ENCODE measurements at places on chromosomes 3 and 15.

DNA sequence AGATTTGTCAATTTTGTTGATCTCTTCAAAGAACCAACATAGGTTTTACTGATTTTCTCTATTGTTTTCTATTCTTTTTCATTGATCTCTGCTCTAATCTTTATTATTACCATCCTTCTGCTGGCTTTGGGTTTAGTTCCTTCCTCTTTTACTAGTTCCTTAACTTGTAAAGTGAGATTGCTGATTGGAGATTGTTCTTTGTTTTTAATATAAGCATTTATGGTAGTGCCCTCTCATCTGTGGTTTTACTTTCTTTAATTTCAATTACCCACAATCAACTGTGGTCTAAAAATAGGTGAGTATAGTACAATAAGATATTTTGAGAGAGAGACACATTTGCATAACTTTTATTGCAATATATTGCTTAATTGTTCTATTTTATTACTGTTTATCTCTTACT, 13.2 kb upstream of the CLRN1 start:
- no peaks in the 10 kb centered on the region for H3K36me3 ChIP-seq
- H3K27me3 ChIP-seq, result no peaks in the 10 kb centered on the region
- no peak overlapping the region for H3K27ac ChIP-seq
- H3K4me3 ChIP-seq, result no peak overlapping the region
- DNase-seq, result no peak

DNA sequence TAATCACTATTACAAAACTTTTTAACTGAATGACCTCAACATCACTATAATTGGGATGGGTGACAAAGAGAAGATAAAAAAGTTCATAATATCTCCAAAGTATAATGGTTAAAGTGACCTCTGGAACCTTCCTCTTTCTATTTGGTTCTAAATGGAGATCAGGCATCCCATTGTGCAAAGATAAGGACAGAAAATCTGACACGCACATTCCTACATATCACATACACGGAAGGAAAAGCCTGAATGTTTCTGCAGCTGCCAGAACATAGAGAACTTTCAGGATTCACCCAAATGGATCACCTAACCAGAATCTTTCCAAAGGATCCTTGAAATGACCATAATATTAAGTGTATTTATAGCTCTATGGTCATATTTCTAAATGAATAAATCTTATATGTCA, 128.2 kb downstream of the TFDP2 start:
- H3K27ac ChIP-seq, result no peak overlapping the region
- DNase-seq, result no peak
- no peaks in the 10 kb centered on the region for H3K27me3 ChIP-seq
- H3K4me3 ChIP-seq, result no peak overlapping the region

DNA sequence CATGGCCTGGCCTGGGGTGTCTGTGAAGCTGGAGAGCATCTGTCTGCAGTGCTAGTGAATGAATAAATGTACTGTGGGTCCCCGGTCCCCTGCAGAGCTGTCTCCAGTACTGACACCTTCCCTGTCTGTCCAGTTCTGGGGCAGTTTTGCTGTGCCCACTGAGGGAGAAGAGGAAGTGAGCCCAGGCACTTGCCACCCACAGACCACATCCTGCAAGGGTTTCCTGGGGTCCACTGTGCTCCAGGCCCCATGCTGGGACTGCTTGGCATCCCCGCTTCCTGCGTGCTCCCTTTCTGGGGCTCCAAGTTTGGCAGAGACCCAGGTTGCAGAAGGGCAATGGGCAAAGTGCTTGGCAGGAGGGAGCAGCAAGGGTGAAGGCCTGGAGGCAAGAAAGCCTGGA, 4.9 kb upstream of the SLC6A6 start:
- no peak for DNase-seq
- H3K27ac ChIP-seq, result no peak overlapping the region
- no peak overlapping the region for H3K4me3 ChIP-seq
- no peaks in the 10 kb centered on the region for H3K27me3 ChIP-seq

DNA sequence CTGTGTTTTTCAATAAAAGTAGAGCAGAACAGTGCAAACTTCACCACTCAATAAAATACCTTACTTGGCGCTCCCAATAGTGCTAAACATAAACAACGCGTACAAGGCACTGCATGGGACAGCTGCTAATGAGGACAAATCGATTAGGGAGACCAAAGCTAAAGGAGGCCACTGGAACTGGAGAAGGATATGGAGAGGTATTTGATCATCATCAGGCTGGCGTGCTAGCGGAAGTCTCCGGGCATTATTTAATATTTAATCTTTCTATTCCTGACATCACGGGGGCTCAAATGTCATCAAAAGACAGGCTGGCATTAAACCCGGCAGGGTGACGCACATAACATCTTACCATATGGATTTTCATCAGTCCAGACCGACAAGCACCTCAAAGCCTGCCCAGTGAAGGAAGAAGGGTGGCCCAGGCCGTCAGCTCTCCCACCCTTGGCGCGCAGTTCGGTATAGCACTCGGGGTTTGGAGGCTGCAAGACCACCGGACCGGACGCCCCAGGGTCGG, 604 bp downstream of the CCPG1 start:
- H3K36me3 ChIP-seq, result no peaks in the 10 kb centered on the region
- H3K4me3 ChIP-seq, result peak overlapping the region; percentile 93
- peaks cover 19% of the 10 kb centered on the region for H3K4me1 ChIP-seq
- peak overlapping the region; percentile 97 for H3K27ac ChIP-seq

DNA sequence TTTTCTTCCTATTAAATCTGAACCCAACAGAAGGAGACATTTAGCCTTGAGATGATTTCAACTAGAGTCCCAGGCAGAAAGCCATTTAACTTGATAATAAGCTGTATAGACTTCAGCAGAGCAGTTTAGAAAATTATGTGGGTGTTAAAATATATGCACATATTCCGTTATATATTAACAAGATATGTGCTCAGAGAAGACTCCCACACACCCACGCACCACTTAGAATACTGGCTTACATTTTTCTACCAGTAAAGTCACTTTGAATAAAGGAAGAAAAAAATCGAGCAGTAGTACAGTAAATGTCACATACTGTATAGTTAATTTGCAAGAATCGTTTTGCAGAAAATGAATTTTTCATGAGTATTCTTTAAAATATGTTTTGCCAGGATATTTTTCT, 599.3 kb downstream of the FGF12 start:
- no peaks in the 10 kb centered on the region for H3K27me3 ChIP-seq
- no peaks in the 10 kb centered on the region for H3K4me1 ChIP-seq
- H3K36me3 ChIP-seq, result no peaks in the 10 kb centered on the region
- no peak overlapping the region for H3K27ac ChIP-seq
- H3K4me3 ChIP-seq, result no peak overlapping the region

DNA sequence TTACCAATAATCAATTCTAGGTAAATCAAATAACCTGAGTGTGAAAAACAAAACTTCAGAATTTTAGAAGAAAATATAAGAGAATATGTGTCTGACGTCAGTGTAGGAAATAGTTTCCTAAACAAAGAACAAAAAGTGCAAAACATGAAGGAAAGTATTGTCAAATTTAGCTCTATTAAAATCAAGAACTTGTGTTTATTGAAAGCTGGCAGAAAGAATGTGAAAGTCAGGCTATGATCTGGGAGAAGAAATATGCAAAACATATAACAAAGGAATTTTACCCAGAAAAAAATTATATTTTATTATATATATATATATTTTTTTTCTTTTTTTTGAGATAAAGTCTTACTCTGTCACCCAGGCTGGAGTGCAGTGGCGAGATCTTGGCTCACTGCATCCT, 129.1 kb upstream of the ANKRD28 start:
- H3K4me1 ChIP-seq, result no peaks in the 10 kb centered on the region
- DNase-seq, result no peak
- H3K4me3 ChIP-seq, result no peak overlapping the region
- no peak overlapping the region for H3K27ac ChIP-seq
- no peaks in the 10 kb centered on the region for H3K27me3 ChIP-seq

- no peaks in the 10 kb centered on the region for H3K27me3 ChIP-seq
- H3K27ac ChIP-seq, result no peak overlapping the region
- no peak overlapping the region for H3K4me3 ChIP-seq
- H3K36me3 ChIP-seq, result no peaks in the 10 kb centered on the region
- H3K4me1 ChIP-seq, result no peaks in the 10 kb centered on the region
Measured at GRCh38 chr3:35067750-35068149, 571.6 kb upstream of the ARPP21 start.
